CD8-positive, alpha-beta T cell (primary cell): ENCODE measurements at places on chromosomes 13 and 19.

DNA sequence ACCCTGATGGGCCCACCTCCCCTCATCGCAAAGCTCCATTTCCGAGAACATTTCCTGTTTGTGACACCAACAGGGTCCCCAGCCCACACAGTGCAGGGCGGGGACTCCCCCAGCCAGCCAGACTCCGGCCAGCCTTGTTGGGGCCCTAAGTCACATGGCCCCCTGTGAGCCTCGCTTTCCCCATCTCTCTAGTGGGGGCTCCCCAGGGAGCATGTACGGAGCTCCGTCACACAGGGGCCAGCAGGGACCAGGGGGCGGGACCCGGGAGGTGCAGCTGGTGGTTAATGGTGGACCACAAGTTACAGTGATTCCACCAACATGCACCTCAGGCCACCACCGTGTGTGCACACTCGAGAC lies 1.7 kb downstream of the TBXA2R start:
- no peak for DNase-seq

- DNase-seq: peak; percentile 16
These were observed 1.6 kb downstream of the TNFSF9 start for GRCh38 chr19:6532244-6532999.

DNA sequence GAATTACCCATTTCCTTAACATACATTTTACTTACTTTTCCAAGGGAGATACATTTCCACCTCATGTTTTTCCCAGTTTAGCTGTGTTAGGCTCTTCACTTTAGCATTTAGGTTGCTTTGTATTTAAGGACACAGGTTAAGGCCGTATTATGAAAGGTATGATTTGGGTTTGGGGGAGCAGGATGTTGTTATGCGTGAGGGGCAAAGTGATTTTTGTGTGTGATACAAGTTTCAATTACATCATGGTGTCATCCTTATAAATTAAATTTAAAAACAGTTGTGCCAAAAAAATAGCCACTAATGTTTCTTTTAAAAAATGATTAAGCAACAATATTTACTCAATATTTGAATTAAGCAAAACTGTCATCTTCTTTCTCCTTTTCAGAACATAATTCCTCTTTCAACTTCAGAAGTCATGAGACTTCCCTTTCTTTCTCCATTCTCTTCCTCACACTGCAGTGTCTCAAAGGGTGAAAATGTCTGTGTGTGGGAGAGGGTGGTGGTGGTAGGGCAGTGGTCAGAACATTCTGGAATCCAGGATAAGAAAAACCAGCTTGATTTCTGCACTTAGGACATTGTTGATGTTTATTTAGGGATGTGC lies 126.2 kb downstream of the KCNRG start:
- DNase-seq: no peak

DNA sequence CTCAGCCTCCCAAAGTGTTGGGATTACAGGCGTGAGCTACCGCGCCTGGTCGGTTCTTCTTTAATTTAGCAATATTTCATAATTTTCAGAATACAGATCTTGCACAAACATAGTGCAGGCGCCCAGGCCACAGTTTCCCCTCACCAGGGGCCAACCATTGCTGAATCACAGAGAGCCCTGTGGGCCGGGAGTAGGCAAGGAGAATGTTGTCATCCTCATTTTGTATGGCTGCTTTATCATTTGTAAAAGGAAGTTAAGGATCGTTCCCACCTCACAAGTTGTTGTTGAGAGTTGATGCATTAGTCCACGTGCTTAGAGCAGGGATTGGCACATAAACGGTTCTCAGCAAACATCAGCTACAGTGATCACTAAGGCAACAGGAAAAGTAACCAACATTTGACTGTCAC lies 30.2 kb downstream of the MEIS3 start:
- no peak for DNase-seq

- no peak for DNase-seq
These were observed 20.1 kb downstream of the NOTCH3 start for GRCh38 chr19:15180451-15181390.

DNA sequence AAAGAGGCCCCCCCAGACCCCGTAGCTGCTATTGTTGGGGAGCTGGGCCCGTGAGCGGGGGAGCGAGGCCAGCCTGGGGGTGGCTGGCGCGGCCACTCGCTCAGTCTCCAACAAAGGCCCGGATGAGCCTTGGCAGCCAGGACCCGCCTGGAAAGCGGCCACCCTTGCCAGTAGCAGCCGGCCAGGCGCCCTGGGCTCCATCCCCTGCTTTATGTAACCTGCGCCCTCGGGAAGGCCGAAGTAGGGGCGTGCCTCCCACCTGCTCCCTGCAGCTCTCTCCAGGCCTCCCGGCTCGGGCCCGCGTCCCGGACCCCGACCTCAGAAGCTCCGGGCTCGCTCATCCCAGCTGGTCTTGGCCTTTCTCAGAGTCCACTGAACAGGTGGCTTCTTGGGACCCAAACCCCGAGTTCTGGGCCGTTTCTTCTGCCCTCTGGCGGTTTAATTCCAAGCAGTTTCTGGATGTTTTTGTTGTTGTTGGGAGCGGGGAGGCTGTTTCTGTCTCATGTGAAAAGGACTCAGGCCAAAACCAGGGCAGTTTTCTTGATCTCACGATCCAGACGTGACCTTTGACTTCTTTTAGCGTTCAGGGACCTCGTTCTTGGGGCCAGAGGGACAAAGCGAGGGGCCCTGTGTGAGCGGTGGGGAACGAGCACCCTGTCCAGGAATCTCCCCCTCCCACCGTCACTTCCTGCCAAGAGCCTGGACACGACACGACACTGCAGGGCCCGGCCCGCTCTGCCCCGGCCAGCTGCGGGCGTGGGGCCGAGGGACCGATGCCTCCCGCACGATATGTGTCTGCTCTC lies 1.2 kb downstream of the CDC34 start:
- no peak for DNase-seq

GRCh38 chr13:99415851-99416331 lies 85.4 kb upstream of the TM9SF2 start:
- peak; percentile 32 for DNase-seq
